Right cardiac atrium (tissue), 5 donors: ENCODE measurements at places on chromosomes 16 and 17. TPM values are rescaled to one million over a fixed set of nuclear protein-coding genes. Genes with fewer than 3 reads are reported as not detected.

Gene G6PC1
- not detected for total RNA-seq

Gene KRTAP4-6
- total RNA-seq = not detected

Gene ITGAL
- total RNA-seq = 2.3 TPM

Gene BIRC5
- 1.3 TPM for total RNA-seq

Gene KRTAP9-4
- not detected for total RNA-seq

Gene LITAFD
- not detected for total RNA-seq

Gene NAGS
- 1.7 TPM for total RNA-seq

Gene NAGLU
- 18.8 TPM for total RNA-seq

Gene TBC1D3L
- 5.4 TPM for total RNA-seq

Gene STX8
- 58.9 TPM for total RNA-seq

Gene HID1
- total RNA-seq = 6.5 TPM

Gene HAS3
- 0.89 TPM for total RNA-seq

Gene RHBDL3
- total RNA-seq = 51.1 TPM

Gene ABCC1
- 30.9 TPM for total RNA-seq

Gene MAP3K14
- total RNA-seq = 12.2 TPM

Gene SLC5A11
- total RNA-seq = not detected

Gene TADA2A
- 14.1 TPM for total RNA-seq

Gene TMEM220
- 15.2 TPM for total RNA-seq

Gene CCL16
- not detected for total RNA-seq

Gene RDM1
- total RNA-seq = not detected

Gene AANAT
- not detected for total RNA-seq

Gene CDRT4
- 3.6 TPM for total RNA-seq

Gene PMP22
- 121 TPM for total RNA-seq

Gene P2RX1
- total RNA-seq = 0.74 TPM

Gene KRTAP4-1
- total RNA-seq = not detected

Gene TPSG1
- total RNA-seq = 0.21 TPM

Gene BAIAP3
- 2.2 TPM for total RNA-seq

Gene UMOD
- not detected for total RNA-seq

Gene C17orf50
- total RNA-seq = not detected

Gene SEPTIN1
- 1.1 TPM for total RNA-seq

Gene EFNB3
- 0.97 TPM for total RNA-seq

Gene GH2
- total RNA-seq = not detected

Gene CD19
- 0.12 TPM for total RNA-seq

Gene HOXB9
- not detected for total RNA-seq

Gene RASD1
- total RNA-seq = 43.4 TPM

Gene TUBB3
- total RNA-seq = 1.1 TPM

Gene SLC35G6
- total RNA-seq = not detected

Gene C17orf75
- total RNA-seq = 19.0 TPM

Gene CHD9
- total RNA-seq = 57.4 TPM

Gene CASKIN1
- 26.5 TPM for total RNA-seq

Gene SPATA22
- not detected for total RNA-seq

Gene AKTIP
- 71.7 TPM for total RNA-seq

Gene LHX1
- not detected for total RNA-seq

Gene ATAD5
- 0.65 TPM for total RNA-seq

Gene CD300LB
- not detected for total RNA-seq

Gene SLFN14
- total RNA-seq = not detected

Gene USP43
- total RNA-seq = 0.06 TPM

Gene KRTAP2-3
- total RNA-seq = not detected

Gene NPIPB9
- not detected for total RNA-seq
